H4 (cell line): ENCODE measurements at places on chromosomes 12 and 14.

GRCh38 chr12:61916831-61917230 is 343.4 kb upstream of the USP15 start:
- DNase-seq = no peak

GRCh38 chr12:130706311-130706710 is 9.8 kb downstream of the RIMBP2 start:
- DNase-seq = no peak

DNA sequence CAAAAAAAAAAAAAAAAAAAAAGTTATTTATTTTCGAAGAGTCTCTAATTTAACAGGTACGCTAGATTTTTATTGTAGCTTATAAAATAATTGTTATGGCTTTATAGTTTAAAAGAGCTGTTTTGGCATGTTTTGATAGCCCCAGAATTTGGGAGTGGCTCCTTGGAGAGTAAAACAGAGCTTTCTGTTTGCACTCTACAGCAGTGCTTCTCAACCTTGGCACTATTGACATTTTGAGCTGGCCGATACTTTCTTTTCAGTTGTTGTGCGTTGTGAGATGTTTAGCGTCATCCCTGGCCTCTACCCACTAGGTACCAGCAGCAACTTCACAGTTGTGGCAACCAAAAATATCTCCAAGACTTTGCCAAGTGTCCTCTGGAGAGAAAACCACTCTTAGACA is 30.6 kb downstream of the PLBD1 start:
- no peak for DNase-seq

GRCh38 chr14:22780105-22780679 is 13.7 kb downstream of the OXA1L start:
- no peak for DNase-seq

- DNase-seq = no peak
Observed at GRCh38 chr14:59256331-59256730, 67.9 kb downstream of the DAAM1 start.
